ENCODE measurements at places on chromosomes 13 and 19. TPM values are rescaled to one million over a fixed set of nuclear protein-coding genes. Genes with fewer than 3 reads are reported as not detected.

Gene PSG6
- not detected for total RNA-seq

Gene CABP5
- not detected for total RNA-seq

Gene ARID3A
- total RNA-seq = 8.5 TPM

Gene SDHAF1
- 49.7 TPM for total RNA-seq

Gene ZNF543
- 8.0 TPM for total RNA-seq

Gene GPR18
- not detected for total RNA-seq

Gene ZNF837
- total RNA-seq = 2.5 TPM

Gene MBD3L2
- total RNA-seq = not detected

Gene UBE2L5
- not detected for total RNA-seq

Gene KLHL1
- not detected for total RNA-seq

GRCh38 chr19:13098277-13099072, 4.2 kb downstream of the LYL1 start:
- DNase-seq = peak; percentile 77

GRCh38 chr13:71871176-71871754, 4.3 kb upstream of the DACH1 start:
- no peak for DNase-seq

DNA sequence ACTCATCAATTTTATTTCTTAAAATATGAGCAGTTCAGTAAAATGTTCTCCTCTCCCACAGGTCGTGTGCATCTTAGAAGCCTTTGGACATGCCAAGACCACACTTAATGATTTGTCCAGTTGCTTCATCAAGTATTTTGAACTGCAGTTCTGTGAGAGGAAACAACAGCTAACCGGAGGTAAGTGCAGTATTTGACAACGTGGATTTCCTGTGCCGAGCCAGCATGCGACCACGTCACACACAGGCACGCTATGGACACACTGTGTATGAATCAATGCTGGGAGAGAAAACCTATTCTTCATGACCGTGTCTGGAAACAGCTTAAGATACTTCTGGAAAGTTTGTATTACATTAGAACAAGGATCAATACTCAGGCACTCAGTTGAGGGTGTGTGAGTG, 268.5 kb downstream of the MYO16 start:
- DNase-seq = peak; percentile 9

DNA sequence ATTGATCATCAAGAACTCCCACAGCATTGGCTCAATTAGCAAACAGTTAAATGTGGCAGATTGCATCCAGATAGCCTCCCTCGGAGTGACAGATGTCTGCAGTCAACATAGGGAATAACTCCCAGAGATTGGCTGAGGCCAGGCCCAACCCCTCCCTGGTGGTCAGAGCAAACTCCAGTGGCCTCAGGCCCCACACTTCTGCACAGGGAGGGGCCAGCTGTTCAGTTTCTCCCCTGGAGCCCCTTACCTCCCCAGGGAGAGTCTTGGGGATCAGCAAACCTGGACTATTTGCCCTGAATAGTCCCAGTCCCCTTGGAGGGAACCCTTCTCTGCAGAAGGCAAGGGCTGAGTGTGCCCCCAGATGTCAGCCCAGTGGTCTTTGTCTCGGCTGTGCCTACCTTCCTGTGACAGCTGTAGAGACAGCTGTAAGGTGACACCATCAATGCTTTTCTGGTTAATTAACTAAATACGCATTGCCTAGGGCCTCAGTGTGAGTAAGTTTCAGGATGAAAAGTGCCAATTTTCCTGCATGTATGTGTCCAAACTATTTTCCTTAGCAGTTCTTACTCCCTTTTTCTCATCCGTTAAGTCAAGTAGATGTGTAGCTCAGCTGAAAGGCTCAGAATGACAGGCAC, 102.7 kb upstream of the UQCRFS1 start:
- no peak for DNase-seq

GRCh38 chr19:15629003-15629880, 11.5 kb upstream of the CYP4F3 start:
- DNase-seq = peak; percentile 69

DNA sequence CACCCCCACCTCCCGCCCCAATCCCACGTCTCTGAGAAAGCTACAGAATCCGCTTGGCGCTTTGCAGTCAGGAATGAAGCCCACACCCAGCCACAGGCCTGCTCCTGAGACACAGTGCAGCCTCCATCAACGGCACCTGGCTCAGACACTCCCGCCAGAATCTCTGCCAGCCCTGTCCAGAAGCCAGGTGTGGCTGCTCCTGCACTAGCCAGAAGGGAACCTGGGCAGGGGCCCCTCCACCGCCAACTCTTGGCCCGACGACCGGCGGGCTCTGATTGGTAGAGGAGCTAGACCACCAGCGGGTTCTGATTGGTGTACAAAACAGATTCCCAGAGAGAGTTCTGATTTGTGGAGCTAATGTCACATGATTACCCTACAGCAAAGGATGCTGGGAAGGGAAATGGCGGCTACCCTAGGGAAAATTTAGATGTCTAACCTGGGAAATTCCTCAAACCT, 2.9 kb upstream of the PPP6R1 start:
- no peak for DNase-seq

DNA sequence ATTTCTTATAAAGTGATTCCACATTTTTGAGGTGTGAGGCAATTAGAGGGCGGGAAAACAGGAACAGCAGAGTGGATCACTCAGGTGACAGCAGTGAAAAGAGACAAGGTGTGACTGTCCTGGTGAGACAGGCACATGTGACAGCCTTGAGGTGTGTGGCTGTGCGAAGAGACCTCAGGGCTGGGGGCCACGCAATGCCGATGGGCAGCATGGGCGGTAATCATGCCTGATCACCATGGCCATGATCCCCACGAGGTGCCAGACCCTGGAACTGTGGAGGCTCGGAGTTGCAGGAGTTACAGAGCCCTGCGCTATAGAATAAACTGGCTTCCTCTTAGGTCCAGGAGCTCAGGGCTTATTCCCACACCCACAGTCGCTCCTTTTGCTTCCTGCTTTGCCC, 2.0 kb downstream of the SPACA6 start:
- DNase-seq = no peak

- DNase-seq = no peak
Observed at GRCh38 chr19:47619763-47620162, 10.8 kb downstream of the BICRA start.

DNA sequence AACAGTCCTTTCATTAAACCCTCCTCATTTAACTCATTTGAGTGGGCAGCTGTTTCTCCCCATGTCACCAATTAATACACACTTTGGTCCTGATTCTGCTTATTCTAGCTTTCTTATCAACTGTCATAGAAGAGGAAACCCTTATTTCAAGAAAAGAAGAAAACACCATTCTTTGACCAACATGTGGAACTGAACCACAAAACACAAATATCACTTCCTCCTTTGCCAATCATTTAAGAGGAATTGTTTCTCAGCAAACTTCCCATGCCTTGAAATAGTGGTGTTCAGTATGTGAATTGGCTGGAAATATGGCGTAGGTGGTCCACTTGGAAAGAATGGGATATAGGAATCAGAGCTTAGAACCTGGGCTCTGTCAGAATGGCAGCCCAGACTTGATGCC, 20.4 kb downstream of the MBD3L2B start:
- no peak for DNase-seq

DNA sequence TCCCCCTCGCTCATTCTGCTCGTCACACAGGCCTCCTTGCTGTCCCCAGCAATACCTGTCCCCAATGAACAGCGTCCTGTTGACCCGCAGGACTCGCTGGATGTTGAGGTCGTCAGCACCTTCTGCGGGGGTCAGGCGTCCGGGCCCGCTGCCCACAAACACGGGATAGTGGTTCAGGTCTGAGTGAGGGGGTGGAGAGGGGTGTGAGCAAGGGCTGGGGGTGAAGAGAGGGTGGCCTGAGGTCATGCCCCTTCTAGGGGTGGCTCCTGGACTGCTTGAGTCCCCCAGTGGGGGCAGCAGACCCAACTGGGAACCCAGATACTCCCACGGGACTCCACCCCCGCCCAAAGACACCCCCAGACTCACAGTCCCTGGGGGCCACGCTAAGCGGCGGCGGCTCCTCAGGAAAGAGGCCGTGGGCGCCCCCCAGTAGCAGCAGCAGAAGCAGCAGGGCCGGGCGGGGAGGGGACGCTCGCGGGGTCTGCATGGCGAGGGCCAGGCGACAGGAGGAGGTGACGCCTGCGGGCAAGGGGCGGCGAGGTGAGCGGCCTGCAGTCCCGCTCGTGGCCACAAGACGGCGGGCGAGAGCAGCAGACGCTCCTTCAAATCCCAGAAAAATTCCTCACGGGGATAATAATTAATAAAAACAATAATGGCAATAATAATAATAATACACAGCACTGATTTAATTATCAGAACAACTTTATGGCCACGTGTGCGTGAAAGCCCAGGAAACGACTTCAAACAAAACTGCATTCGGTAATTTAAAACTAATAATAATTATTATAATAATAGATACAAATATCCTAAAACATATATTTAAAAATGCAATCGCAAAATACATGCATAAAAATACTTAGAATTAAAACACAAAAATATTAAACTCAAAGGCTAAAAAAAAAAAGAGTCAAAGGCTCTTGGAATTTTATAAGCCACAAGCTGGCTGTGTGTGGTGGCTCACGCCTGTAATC, 1.2 kb downstream of the SEMA6B start:
- peak; percentile 45 for DNase-seq

GRCh38 chr13:73859841-73860240, 274.4 kb downstream of the KLF12 start:
- DNase-seq = no peak

DNA sequence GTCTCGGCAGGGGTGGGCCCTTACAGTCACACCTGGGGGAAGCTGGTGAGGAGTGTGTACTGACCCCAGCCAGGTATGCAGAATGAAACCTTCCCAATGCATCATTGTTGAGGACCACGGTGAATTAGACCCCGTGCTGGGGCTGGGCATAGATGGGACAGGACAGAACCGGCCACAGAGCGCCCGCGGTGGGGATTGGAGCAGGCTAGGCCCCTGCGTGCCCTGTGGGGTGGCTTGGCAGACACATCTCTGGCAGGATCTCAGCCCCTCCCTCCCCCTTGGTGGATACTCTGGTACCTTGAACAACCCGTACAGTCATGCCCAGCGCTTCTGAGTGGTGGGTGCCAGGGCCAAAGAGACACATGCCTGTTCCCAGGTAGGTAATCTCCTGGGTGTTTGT, 200.6 kb downstream of the TEX29 start:
- no peak for DNase-seq

DNA sequence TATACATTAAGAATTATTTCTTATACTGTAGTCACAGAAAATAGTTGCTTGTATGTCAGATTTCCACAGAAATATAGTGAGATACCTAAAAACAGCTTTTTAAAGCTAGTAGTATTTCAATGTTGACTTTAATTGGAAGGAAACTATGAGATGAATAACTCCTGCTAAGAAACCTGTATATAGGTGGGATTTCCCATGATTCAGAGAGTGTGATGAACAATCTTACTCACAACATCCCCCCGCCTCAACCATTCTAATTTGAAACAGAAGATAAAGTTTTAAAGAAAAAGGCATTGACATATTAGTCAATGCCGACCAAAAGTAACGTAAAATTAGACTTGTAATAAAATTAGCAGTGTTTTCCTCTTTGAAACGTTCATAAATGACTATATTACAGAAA, 1.4 kb upstream of the MIR17HG start:
- no peak for DNase-seq

GRCh38 chr19:39858541-39858940, 12.4 kb upstream of the FBL start:
- no peak for DNase-seq

GRCh38 chr19:35738887-35739229, 3.4 kb downstream of the IGFLR1 start:
- no peak for DNase-seq

DNA sequence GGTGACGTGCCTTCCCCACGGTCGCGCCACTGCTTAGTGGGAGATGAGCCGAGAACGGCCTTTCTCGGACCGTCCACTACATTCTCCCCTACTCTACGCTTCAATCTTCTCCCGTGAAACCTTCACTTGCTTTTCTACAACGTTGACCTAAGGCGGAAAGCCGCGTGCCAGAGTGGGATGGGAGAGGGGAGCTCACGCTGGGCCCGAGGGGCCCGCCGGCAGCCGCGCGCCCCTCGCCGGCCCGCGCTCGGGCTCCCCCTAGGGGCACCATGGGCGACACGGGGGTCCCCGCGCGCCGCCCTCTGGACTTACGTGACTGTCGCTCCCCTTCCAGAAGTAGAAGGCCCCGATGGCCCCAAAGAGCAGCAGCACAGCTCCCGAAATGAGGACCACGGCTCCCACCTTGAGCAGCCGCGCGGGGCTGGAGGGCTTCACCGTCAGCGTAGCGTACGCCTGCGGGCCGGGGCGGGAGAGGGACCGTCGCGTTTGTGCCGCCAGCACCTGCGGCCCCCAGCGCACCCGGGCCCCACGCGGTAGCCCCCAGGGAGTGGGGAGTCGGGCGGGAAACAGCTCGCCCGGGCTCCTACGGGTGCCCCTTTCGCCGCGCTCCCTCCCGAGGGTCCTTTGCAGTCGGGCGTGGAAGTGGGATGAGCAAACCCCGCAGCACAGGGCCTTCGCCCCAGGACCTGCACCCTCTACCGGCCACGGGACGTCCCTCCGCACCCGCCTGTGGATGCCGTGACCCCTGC, 727 bp downstream of the CNMD start:
- peak; percentile 3 for DNase-seq

DNA sequence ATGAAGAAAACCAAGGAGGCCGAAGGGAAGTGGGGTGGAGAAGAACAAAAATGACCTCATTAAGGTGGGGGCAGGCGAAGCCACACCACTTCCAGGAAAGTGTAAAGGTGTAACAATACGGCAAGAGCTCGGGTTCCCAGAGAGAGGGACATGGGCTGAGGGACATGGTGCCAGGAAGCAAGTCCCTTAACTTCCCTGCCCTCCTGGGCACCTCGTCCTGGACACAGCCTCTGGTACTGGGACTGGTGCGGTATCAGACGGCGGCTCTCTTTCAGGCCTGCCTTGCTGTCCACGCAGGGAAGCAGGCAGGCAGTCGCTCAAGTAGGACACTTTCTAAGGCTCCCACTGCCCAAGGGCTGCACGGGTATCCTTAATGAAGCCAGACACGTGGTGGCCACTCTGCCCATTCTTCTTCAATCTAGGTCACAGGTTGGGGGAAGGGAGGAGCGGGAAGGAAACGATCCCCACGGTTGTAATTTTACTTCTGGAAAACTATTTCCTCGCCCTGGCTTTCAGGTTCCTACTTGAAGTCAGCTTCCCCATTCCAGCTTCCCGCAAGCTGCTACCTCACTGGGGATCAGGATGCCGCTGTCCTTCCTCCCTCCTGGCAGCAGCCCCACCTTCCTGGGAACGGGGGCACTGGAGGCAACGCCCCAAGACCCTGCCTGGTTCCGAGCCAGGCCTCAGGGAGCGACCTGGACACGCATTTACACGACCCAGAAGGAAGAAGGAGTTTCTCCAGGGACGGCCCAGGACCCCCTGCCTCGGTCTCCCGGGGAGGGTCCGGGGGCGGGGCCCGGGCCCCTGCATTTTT, 1.2 kb downstream of the AP3D1 start:
- DNase-seq = peak; percentile 63

Measured in GM23248 (cell line).